ENCODE measurements at places on chromosomes 6 and 20.

GRCh38 chr20:39849664-39850063, 839.4 kb downstream of the MAFB start:
- peak; percentile 81 for ATAC-seq

- no peak for ATAC-seq
These were observed 96.3 kb upstream of the MAFB start for GRCh38 chr20:40785346-40785745.

DNA sequence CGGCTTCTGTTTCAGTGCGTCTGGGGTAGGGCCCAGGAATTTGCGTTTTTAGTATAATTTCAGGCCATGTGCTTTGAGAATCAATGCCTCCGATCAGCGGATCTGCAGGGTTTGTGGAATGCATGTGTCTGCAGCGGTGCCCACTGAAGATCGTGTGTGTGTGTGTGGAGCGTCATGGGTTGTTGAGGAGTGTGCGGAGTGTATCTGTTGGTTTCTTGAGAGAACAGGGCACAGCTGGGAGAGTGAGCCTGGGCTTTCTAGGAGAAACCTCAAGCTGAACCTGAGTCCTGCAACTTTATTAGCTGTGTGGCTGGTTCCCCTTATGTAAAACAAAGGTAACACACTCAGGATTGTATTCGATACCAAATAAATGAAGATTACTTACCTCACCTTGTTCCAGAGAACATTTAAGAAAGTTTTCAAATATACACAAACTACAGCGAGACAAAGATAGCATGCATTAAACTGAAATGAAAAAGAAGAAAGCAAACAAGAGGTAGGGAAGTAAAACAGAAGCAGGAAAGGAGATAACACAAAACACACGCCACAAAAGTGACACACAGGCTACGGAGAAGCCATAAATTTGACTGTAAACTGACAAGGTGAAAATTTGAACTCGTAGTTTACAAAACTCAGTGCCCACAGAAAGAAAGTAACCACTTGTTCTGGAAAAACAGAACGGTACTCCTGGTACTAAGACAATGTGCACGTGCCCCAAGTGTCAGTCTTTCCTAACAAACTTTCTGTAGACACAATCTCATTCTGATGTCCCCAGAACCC, 28.8 kb downstream of the PDE10A start:
- no peak for ATAC-seq

DNA sequence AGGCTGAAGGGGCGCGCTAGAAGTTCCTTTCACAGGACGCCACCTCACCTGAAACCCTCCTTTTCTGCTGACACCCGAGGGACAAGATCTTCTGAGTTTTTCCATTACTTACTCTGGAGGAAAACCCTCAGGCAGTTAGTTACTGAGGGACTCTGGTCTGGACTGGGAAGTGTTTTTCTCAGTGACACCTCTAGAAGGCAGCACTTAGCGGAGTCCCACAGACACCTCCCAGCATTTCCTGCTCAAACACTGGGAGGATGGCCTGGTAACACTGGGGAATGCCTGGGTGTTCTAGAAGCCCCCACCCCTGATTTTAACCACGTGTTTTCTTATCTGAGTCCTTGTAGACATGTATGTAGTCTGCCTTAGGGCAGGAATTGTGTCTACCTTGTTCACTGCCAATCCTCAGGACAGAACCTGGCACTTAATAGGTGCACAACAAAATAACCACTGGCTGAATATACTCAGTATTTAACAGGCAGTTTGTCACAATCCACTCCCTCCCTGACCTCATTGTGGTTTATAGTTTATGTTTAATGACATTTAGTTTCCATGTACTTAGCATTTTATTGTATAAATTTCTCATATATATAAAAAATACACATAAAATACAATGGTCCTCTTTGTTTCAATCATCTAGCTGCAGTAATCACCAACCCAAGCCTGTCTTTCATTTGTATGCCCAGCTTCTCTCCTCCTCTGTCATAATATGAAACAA, 4.8 kb downstream of the GSTA3 start:
- ATAC-seq = no peak

GRCh38 chr6:36759148-36759759, 61.6 kb downstream of the RAB44 start:
- peak; percentile 90 for ATAC-seq
